ENCODE measurements at places on chromosomes 1 and 21.

GRCh38 chr1:198849093-198849492 is 210.3 kb downstream of the PTPRC start:
- DNase-seq: no peak

GRCh38 chr1:43545695-43546387 is 15.2 kb downstream of the PTPRF start:
- DNase-seq: peak; percentile 99

GRCh38 chr1:21911205-21912001 is 25.7 kb downstream of the HSPG2 start:
- peak; percentile 54 for DNase-seq

- no peak for DNase-seq
Measured at GRCh38 chr1:231318568-231318967, 19.1 kb downstream of the EXOC8 start.

GRCh38 chr21:42425591-42425990 is 21.9 kb downstream of the UBASH3A start:
- DNase-seq: no peak

DNA sequence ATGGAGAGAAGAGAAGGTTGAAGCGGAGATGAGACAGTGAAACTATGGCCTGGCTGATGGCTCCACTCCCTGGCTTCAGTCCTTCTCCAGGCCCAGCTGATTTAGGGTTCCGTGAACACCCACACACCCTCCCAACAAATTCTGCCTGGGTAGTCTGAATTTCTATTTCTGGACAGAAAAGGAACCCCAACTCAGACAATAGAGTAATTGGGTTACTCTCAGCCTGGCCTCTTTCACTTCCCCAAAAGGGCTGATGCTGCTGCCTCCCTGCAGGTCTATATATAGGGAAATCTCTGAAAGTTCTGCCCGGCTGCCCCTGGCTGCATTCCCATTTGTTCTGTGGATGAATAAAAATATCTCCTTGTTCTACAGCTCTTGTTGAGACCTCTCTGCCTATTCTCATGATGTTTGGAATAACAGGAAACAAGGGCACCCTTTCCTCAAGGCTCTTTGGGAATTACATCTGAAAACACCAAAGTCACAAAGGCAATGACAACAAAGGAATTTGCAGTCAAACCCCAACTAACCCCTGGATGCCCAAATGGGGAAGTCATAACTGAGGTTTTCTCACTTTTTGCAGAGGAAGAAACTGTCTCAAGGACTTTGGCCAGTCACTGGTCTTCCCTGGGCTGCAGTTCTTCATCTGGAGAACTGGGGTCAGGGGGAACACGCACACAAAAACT is 11.4 kb upstream of the ZSCAN20 start:
- DNase-seq: no peak

GRCh38 chr1:29953961-29954360 is 717.6 kb downstream of the PTPRU start:
- DNase-seq: no peak

- DNase-seq: no peak
Measured at GRCh38 chr1:155082301-155083051, 3.8 kb downstream of the EFNA3 start.

- DNase-seq: no peak
Measured at GRCh38 chr1:109627692-109628399, 8.2 kb downstream of the AMPD2 start.

DNA sequence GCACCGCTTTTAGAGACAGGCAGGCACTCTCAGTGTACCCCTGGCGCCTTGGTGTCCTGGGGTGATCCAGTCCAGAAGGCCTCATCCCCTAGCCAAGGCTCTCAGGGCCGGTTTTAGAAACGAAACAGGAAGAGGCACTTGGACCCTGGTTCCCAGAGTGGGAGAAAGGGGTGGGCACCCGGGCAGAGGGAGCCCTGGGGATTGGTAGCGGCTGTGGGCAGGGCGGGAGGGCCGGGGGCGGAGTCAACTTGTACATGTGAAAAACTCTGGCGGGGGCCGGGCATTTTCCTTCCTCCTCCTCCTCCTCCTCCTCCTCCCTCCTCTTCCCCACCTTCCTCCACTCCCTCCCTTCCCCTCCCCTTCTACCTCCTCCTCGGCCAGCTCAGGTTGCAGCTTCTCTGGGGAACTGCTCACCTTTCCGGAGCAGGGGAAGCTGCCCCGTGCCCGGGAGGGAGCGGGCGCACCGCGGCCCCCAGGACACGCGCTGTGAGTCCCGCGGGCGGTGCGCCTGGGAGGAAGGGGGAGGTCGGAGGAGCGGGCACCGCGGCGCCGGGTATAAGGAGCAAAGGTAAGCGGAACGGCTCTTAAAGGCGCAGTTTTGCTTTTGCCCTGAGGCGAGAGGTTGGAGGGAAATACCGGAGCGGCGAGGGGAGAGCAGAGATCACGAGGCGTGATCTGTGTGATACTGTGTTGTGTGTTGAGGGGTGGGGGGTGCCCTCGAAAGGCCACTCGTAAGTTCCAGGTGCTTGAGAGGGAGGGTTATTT is at the start of gene CDK18:
Gene CDK18 (plus strand): TSS at position 359 of the 765 bp plus-strand sequence. CDS start 18,499 bp downstream, outside the sequence.
- DNase-seq: peak; percentile 78

DNA sequence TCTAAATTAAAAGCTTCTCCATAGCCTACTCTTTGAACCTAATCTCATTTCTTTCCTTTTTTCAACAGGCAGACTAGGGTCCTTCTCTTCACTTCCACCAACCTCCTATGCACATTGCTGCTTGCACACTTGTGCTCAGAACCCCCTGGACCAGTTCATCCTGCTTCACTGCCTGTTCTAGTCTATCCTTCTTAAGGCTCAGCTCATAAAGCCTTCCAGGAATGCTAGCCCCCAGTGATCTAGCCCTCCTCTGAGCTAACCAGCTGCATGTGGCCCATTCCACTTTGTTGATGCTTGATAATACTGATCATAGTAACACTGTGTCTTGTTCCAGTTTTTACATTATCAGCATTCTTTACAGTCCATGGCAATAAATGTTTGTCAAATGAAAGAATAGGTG is 22.9 kb upstream of the PHGDH start:
- no peak for DNase-seq

Measured in HT-29 (cell line).